Hair follicular keratinocyte (primary cell): ENCODE measurements at places on chromosomes 4 and X. TPM values are rescaled to one million over a fixed set of nuclear protein-coding genes. Genes with fewer than 3 reads are reported as not detected.

The RAB33A gene
- not detected in 2 replicates for total RNA-seq

The CSAG3 gene
- not detected in 2 replicates for total RNA-seq

The FAM53A gene
- 2.1 and 7.7 TPM in 2 replicates for total RNA-seq

The DIPK2B gene
- total RNA-seq: not detected in 2 replicates

The FRMD7 gene
- not detected in 2 replicates for total RNA-seq

The ATP1B4 gene
- total RNA-seq: not detected in 2 replicates

The H2BW1 gene
- not detected in 2 replicates for total RNA-seq

The NHSL2 gene
- total RNA-seq: under 0.01 TPM in 2 replicates

The APOOL gene
- 4.9 and 7.3 TPM in 2 replicates for total RNA-seq

The ETDA gene
- total RNA-seq: not detected in 2 replicates

The TIGD4 gene
- 0.11 TPM in 1 of 2 replicates, not detected in the other for total RNA-seq

The ASB9 gene
- 0.91 and 2.7 TPM in 2 replicates for total RNA-seq

The TCP11X2 gene
- total RNA-seq: not detected in 2 replicates

The CLGN gene
- 0.15 and 0.78 TPM in 2 replicates for total RNA-seq

The POLA1 gene
- 3.4 and 13.9 TPM in 2 replicates for total RNA-seq

The TEX13D gene
- not detected in 2 replicates for total RNA-seq

The TBC1D8B gene
- total RNA-seq: 5.0 and 5.8 TPM in 2 replicates

The SUPT20HL2 gene
- not detected in 2 replicates for total RNA-seq

The GAGE12F gene
- total RNA-seq: not detected in 2 replicates

The TSPAN7 gene
- 0.86 and 2.1 TPM in 2 replicates for total RNA-seq

The HPSE gene
- 7.6 and 11.1 TPM in 2 replicates for total RNA-seq

The CLDN2 gene
- not detected in 2 replicates for total RNA-seq

The NRK gene
- 0.23 and 0.72 TPM in 2 replicates for total RNA-seq

The SOWAHB gene
- total RNA-seq: 0.11 and 0.39 TPM in 2 replicates

The MAGEA4 gene
- total RNA-seq: not detected in 2 replicates

The UGT2B11 gene
- total RNA-seq: not detected in 2 replicates

The USP17L18 gene
- not detected in 2 replicates for total RNA-seq

The HMX1 gene
- not detected in 2 replicates for total RNA-seq

The SERTM2 gene
- not detected in 2 replicates for total RNA-seq

The NAA11 gene
- not detected in 2 replicates for total RNA-seq

The STAP1 gene
- total RNA-seq: not detected in 2 replicates

The RTL9 gene
- total RNA-seq: 0.04 and 0.08 TPM in 2 replicates

The TRMT44 gene
- total RNA-seq: 8.6 and 11.9 TPM in 2 replicates

The TRIM2 gene
- total RNA-seq: 5.0 and 6.5 TPM in 2 replicates
